ENCODE measurements at places on chromosomes 6 and 20.
A peak's percentile ranks its signal among the peaks of the same experiment; 100 is the strongest.

- no peak for DNase-seq
These were observed 175.9 kb upstream of the GJE1 start for GRCh38 chr6:141956868-141957267.

GRCh38 chr6:149881066-149881766 lies 16.7 kb downstream of the RAET1E start:
- no peak for DNase-seq

GRCh38 chr20:20237093-20237959 lies 130.6 kb upstream of the INSM1 start:
- no peak for DNase-seq

- DNase-seq: no peak
These were observed 394.0 kb upstream of the SLC35B3 start for GRCh38 chr6:8829296-8829695.

DNA sequence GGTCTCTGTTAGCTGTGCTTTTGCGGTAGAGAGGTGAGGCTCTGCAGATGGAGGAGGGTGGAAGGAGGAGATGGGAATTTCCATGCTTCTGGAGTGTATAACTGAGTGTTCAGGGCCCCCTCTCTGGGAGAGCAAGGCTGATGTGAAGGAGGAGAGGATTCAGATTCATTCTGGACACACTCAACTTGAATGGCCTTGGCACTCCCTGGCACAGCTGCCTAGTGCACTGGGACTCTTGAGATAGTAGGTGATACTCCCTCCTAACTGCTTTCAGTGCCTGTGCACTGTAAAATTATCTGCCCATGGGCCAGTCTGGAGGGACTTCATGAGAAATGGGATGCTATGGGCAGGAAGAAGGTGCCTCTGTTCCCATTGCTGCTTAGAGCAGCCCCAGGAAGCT lies 54.2 kb upstream of the MYL9 start:
- no peak for DNase-seq

DNA sequence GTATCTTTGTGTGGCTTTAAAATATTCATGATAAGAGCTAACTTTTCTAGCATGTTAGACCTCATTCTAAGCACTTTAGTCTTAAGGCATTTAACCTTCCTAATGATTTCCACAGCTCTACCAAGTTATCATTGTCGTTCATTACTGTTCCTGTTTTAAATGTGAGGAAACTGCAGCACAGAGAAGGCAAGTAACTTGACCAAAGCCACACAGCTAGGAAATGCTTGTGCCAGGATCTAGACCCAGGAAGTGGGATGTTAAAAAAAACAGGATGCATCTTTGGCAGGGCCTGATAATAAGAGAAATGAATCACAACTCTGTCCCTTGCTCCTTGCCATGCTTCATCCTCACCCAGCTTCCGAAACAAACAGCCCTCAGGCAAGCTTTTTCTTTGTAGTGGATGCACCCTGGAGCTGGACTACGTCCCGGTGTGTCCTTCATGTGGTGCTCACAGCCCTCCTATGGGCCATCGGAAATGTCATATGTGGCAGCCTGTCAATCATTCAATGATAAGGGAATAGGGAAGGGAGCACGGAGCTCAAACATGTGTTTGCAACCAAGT lies 196.9 kb upstream of the RREB1 start:
- no peak for DNase-seq

DNA sequence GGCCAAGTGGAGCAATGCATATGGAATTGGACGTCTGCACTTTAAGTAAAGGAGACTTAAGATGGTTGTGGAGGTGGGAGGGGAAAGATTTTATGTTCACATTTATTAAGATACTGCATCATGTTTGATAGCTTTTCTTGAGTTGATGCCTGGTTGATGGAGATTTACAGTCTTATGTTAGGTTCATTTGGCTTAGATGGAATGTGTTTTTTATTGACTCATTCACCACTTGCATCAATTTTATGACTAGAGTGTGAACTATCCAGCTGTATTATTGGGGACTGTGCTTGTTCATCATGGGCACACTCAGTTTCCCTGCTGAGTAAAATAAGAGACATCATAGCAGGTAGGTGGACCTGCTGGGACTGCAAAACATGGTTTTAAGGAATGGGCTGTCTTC lies 91.2 kb upstream of the SCP2D1 start:
- DNase-seq: no peak

GRCh38 chr20:35697696-35698297 lies 1.4 kb downstream of the NFS1 start:
- DNase-seq: no peak

- DNase-seq: no peak
These were observed 379.3 kb downstream of the MAFB start for GRCh38 chr20:40309731-40310130.

DNA sequence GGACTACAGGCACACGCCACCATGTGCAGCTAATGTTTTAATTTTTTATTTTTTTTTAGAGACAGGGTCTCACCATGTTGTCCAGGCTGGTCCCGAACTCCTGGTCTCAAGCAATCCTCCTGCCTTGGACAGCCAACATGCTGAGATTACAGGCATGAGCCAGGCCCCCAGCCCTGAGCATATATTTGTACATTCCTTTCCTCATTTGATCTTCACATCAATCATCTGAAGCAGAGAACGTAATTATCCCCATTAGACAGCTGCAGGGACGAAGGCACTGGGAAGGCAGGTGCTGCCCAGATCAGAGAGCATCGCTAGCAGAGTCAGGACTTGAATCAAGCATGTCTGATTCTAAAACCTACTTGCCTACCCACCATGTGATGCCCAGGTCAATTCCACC lies 41.0 kb upstream of the SIRPA start:
- DNase-seq: no peak

DNA sequence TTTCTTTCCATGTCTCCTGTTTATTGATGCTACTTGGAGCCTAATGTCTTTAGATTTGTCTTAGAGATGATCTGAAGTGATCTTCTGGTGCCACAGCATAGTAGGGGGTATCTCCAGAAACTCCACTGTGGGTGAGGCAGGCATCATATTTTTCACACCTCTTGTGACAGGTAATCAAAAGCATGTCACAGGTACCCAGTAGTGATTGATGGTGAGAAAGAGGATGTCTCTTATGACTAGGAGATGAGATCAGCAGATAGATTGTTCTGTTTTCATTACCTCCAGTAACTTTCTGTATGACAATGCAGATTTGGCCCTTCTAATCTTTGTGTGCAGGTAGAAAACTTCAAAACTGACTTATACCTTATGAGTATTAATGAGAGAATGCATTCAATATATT lies 13.5 kb downstream of the NCOA7 start:
- DNase-seq: no peak

DNA sequence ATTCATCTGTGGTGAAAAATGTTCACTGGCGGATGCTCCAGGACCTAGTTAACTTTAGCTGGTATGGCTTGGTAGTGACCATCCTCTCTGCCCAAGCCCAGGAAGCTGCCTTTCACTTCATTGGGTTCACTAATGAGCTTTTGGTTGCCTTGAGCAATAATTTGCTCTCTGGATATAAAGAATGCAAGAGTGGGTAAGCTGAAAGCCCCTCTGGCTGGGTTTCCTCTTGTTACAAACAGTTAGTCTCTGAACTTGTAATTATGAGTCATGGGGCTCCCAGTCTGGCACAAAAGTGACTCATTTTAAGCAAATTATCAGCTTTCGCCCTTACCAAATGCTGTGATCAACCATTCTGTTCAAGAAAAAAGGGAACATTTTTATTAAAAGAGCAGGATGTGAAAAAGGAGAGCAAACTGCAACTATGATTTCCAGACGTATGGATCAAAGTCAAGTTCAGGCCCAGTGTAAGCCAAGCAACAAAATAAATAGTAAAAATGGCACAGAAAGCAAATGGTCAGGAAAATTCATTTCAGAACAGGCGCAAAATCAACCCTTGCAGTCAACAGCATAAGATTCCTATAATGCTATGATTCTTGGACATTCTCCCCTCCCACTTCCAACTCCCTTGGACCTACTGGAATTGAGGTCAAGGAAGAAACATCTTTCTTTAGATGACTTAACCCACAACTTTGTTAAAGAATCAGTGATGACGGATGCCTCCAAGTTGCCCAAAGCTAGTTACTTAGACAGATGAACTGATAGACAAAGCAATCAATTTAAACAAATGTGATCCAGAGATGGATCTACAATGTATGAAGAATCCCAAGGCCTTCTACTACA lies 130.0 kb upstream of the KCNK16 start:
- DNase-seq: no peak

GRCh38 chr20:41242807-41243206 lies 74.7 kb downstream of the ZHX3 start:
- no peak for DNase-seq

DNA sequence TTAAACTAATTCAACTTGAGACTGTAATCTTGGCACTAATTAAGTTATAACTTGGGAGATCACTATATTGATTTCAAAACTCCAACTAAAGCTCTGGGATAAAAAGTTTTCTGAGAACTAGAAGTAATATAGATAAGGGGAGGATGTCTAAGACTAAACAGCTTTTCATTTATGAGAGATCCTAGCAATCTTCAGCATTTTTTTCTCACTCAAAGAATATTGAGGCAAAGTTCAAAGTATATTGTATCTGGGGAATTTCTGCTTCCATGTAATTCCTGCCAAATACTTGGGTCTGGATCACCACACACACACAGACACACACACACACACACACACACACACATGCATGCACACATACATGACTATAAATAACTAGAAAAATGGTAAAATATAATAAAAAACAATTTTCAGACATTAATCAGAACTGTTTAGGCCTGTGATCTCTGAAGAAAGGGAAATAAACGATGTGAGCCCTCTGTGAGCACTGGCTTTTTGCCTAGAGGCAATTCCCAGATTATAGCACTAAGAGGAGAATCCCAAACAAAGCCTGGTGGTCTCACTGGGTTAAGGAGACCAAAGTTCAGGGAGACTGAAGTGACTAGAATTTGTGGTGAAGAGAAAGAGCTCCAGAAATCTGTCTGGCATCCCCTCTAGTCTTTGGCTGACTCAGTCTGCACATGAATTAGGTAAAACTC lies 92.8 kb downstream of the ADAT2 start:
- no peak for DNase-seq

- DNase-seq: no peak
These were observed 62.3 kb upstream of the NKX2-2 start for GRCh38 chr20:21575981-21576740.

GRCh38 chr20:63442100-63442493 lies 30.4 kb downstream of the KCNQ2 start:
- DNase-seq: peak; percentile 25

- DNase-seq: no peak
These were observed 121.1 kb upstream of the HDGFL1 start for GRCh38 chr6:22448291-22448711.

GRCh38 chr6:150761771-150762170 lies 103.7 kb upstream of the MTHFD1L start:
- no peak for DNase-seq

- DNase-seq: no peak
These were observed 5.4 kb downstream of the SMAP1 start for GRCh38 chr6:70673054-70673453.

DNA sequence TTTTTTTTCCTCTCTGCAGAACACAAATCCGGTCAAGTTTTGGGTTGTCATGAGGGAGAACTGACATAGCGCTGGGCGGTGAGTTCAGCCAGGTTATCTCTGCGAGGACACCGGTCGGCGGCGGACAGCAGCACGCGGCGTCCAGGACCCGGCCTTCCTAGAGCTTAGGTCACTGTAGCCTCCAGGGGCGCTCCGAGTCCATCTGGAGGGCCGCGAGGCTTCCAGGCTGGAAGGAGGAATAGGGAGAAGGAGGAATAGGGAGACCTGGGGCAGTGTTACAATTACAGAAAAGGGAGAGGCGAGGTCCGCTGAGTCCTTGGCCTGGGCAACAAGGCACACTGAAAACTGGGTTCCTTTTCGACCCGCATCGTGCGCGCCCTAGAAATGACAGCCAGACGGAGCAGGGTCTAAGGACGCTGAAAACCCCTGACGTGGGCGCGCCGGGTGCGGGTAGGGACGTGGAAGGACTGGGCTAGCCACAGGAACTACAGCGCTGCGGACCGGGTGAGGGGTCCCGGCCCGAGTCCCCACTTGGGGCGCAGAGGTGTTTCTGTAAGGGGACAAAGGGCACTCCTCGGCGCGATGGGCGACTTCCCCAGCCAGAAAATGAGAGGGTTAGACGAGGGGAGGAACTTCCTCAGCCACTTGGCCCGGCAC lies 536 bp upstream of the FNDC1 start:
- DNase-seq: no peak

GRCh38 chr6:280775-281468 lies 11.4 kb upstream of the DUSP22 start:
- no peak for DNase-seq

Measured in stimulated activated CD8-positive, alpha-beta memory T cell treated with anti-CD3 and anti-CD28 coated beads, Interleukin-7, amount 100 ng/mL, for 1 hour (primary cell).